Activated CD4-positive, alpha-beta T cell treated with anti-CD3 and anti-CD28 coated beads, Interleukin-2, amount 50 U/mL, for 1 hour (primary cell): ENCODE measurements at places on chromosomes 4 and X.

- no peak for DNase-seq
These were observed 157.0 kb downstream of the TSPAN5 start for GRCh38 chr4:98501383-98501782.

GRCh38 chr4:73709451-73710033 is 30.8 kb upstream of the CXCL8 start:
- DNase-seq: no peak

DNA sequence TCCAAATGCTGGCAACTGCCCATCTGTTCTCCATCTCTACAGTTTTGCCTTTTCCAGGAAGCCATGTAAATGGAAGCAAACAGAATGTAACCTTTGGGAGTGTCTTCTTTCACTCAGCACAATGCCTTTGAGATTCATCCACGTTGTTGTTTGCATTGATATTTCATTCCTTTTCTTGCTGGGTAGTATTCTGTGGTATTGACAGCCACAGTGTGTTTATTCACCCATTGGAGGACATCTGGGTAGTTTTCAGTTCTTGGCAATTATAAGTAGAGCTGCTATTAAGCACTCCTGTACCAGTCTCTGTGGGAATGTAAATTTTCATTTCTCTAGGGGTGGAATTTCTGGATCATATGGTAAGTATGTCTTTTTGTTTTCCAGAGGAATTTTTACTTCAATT is 194.3 kb upstream of the RPS6KA3 start:
- no peak for DNase-seq

DNA sequence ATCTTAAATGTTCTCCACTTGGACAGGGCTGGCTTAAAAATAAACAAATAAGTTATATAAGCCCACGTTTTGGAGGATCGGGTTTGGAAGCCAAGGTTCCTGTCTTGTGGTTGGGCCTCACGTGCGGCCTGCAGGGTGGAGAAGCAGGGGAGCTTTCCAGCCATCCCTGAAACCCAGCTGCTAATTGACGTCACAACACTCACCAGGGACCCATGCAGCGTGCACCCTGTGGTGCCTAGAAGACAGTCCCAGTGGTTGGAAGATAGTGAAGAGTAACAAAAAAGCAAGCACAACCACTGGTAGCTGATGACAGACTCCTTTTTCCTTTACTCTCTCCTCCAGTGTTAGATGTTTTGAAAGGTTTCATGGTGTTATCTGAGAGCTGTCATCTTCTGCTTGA is 142.0 kb upstream of the RBPJ start:
- no peak for DNase-seq

- no peak for DNase-seq
These were observed 443.9 kb downstream of the INPP4B start for GRCh38 chr4:142402156-142402555.

DNA sequence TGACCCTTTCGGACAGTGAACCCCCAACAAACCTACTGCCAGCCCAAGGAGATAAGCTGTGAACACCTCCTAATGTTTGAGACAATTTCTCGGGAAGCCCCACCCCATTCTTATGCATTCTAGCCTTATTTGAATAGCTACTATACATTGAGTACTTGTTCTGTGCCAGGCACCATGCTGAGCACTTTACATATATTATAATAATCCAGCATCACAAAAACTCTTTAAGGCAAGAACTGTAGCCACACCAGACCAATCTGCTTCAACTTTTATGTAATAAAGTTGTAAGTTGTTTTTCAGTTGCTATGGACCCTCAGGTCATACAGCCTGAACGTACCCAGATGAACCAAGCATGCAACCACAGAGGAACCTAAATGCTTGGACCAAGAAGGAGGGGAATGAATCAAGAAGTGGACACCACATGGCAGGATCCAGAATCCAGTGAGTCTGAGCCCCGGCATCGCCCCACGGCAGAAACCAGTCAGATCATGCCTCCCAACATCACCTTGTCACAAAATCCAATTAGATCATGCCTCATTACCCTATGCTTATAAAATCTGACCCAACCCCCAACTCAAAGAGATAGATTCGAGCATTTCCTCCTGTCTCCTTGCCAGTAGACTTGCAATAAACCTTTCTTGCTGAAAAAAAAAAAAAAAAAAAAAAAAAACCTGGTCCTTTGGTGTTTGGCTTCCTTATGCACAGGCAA is 225.0 kb downstream of the QDPR start:
- no peak for DNase-seq

- no peak for DNase-seq
These were observed 22.4 kb downstream of the RBM47 start for GRCh38 chr4:40607221-40607620.

GRCh38 chrX:111355523-111356115 is 56.4 kb downstream of the DCX start:
- no peak for DNase-seq

- no peak for DNase-seq
These were observed 37.1 kb downstream of the TMEM150C start for GRCh38 chr4:82524570-82525152.

DNA sequence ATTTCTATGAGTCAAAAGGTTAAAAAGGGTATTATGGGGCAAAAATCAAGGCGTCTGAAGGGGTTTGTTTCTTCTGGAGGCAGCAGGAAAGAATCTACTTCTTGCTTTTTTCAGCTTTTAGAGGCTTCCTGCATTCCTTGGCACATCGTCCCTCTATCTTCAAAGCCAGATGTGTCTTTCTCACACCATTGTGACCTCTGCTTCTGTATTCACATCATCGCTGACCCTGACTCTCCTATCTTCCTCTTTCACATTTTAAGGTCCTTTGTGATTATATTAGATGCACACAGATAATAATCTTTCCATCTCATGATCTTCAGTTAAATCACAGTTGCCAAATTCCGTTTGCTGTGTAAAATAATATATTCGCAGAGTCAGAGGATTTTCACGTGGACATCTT is 112.7 kb downstream of the PPP4R3C start:
- no peak for DNase-seq

GRCh38 chr4:76696109-76696508 is 201.8 kb downstream of the SOWAHB start:
- no peak for DNase-seq

- DNase-seq: no peak
These were observed 10.4 kb downstream of the SMPX start for GRCh38 chrX:21747558-21747957.

DNA sequence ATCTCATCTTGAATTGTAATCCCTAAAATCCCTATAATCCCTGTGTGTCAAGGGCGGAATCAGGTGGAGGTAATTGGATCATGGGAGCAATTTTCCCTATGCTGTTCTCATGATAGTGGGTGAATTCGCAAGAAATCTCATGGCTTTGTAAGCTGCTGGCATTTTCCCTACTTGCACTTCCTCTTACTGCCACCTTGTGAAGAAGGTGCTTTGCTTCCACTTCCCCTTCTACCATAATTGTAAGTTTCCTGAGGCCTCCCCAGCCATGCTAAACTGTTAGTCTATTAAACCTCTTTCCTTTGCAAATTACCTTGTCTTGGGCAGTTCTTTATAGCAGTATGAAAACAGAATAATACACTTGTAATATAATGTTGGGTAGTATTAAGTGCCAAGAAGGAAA is 1087.4 kb upstream of the SLIT2 start:
- DNase-seq: no peak

DNA sequence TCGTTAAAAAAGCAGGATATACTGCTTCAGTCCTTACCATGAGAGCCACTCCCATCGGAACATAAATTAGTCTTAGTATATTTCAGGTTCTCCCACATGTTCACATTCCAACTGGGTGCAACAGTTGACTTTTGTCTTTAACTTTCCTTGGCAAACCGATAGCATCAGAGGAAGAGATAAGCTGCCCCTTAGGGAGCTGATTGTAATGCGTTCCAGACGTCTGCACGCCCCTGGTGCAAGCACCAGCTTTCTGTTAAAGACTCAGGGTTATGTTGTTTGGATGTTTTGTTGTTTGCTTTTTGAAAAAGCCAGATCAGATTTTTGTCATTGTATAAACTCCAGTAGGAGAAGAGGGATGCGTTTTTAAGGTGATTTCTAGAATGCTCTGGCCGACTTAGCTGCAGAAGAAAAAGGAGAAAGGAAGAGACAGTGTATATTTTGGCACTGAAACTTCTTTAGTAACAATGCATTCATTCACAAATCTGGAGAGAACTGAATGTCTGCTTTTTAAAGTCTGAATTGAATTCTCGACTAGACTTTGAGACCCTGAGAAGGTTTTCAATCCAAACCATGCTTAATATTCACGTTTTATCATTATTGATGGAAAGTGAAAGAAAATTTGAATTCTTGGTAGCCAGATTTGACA is 160.9 kb downstream of the CBR4 start:
- DNase-seq: no peak

- no peak for DNase-seq
These were observed 169.4 kb downstream of the ZNF674 start for GRCh38 chrX:46375831-46376230.

DNA sequence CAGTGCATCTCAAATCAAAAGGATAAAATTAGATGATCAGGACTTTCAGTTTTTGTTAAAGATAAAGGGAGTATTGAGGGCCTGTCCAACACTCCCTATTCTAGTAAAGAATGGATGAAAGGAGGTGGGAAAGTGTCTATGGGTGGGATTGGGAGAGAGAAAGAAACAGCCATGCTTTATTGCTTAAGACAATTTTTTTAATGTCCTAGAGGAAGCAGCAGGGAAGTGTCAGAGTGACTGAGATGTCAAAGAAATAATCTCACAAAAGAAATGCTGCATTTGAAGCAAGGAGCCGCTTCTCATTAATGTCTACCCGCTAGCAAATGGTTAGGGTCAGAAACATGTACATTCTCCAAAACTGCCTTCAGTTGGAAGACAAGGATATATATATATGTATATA is 117.4 kb upstream of the GALNT7 start:
- no peak for DNase-seq

DNA sequence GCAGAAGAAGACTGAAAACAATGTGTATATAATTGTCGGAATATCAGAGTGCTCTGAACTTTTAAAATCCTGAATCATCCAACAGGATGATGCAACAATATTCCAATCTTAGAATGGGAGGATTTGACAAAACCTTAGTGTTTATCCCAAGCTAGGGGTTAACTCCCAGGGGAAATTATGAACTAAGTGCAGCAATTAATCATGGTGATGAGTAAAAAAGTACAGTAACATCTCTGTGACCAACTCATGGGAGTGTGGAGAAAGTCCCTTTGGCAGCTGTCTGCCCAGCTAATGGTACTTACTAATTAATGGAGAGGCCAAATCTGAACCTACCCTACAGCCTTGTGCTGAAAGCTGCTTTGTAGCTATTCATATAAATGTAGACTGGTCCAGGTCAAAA is 257.6 kb upstream of the DDX53 start:
- DNase-seq: no peak

DNA sequence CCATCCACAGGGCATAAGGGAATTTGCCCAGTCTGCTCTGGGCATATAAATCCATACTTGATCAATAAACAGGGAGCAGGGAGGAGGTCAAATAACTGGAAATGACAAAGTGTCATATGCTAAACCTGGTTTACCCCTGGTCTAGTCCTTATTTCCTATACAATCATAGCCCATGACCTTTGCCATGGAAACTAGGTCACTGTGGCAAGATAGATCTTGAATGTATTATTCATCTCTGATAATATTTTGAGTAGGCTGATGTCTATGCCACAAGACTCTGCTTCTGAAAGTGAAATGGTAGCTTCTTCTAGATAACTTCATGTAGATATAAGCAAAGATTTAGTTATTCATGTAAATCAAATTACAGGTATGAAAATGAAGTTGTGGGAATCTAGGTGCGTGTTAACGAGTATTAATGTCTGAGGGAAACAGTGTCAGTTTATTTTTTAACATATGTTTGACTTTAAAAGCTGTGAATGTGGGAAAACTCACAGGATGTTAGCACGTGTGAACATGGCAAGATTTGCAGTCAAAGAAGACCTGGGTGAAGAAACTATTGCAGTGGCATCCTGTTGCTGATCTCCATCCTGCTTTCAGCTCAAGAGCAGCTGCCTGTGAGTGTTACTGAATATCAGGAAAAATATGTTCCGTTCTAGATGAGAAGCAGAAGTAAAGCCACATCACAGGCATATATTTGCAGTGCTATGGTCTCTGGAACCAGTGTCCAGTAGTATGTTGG is 81.8 kb upstream of the NDP start:
- no peak for DNase-seq

DNA sequence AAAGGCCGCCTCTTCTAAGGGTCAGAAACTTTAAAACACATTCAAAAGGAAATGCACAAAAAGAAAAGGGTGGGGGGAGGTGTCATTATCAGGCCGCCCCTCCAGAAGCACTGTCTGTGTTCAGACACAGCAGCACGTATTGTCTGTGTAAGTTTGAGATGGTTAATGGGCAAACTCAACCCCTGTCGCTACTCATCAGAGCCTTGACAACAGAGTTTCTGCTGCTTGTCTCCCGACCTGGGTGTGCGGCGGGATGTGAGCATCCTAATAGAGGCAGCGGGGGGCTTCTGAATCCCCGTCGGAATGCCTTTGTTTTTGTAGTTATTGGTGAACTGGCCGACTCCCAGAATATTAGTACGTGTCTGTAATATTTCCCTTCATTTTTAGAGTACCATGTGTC is 158.9 kb downstream of the DCTD start:
- no peak for DNase-seq

- DNase-seq: no peak
These were observed 192.5 kb upstream of the TTC29 start for GRCh38 chr4:147138171-147138570.

GRCh38 chr4:87414816-87415215 is 7.6 kb upstream of the NUDT9 start:
- DNase-seq: no peak

- no peak for DNase-seq
These were observed 47.9 kb downstream of the ATP8A1 start for GRCh38 chr4:42609051-42609450.

GRCh38 chr4:41446391-41446790 is 91.6 kb upstream of the LIMCH1 start:
- no peak for DNase-seq

DNA sequence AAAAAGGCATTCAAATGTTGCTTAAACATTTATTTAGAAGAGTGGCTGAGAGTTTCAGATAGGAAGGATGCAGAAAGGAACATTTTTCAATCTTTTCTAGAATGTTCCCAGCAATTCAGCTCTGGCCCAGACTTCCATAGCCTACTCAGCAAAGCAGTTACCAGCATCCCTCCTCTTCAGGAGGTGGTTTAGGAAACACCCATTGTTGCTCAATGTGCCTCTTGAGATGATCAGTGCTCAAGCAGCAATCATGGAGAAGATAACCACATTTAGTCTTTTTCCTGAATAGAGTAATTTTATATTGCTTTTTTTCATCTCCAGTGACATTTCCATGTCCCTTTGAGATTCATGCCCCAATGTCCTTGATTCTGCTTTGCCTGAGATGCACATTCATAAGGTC is 328.7 kb upstream of the PPARGC1A start:
- DNase-seq: no peak

DNA sequence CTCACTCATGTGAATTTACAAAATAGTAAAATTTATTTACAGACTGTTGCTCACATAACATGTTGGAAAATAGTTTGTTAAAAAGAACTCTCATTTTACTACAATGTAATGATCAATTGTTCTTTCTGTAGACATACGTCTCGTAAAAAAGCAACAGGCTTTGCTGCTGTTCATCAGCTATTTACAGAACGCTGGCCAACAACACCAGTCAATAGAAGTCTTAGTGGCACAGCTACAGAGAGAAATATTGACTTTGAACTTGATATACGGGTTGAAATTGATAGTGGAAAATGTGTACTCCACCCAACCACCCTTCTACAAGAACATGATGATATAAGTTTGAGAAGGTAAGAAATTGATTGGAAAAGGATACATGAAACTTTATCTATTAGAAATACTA is 47.6 kb upstream of the ADAD1 start:
- DNase-seq: no peak
